ENCODE measurements at places on chromosomes 7 and 10. TPM values are rescaled to one million over a fixed set of nuclear protein-coding genes. Genes with fewer than 3 reads are reported as not detected.

DNA sequence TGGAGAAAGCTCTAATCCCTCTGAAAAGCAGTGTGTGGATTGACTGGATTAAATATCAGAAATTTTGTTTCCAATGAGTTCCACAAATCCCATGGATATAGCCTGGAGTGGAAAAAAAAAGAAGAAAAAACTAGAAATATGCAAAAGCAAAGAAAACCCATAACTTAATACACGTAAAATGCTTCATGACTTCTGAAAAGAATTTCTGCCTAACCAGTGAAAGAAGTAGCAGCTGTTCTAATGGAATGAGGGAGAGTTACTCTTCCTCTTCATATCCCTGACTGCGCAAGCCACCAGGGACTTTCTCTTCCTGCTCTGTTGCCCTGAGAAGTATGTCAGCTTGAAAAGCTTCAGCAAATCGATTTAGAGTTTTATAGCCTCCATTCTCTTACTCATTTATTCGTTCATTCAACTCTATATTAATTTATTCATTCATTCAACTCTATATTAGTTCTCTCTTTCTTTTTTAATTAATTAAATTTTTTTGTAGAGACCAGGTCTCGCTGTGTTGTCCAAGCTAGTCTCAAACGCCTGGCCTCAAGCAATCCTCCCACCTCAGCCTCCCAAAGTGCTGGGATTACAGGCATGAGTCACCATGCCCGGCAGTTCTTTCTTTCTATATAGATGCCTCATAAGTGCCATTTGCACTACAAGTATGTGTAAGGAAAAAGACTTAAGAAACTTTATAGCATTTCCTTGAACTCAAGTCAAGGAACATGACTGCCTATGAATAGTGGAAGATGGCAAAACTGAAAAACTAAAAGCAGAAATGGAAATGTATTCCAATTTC lies 447.3 kb upstream of the NRP1 start:
- DNase-seq = no peak

GRCh38 chr7:144006692-144007042 lies 6.5 kb downstream of the OR6B1 start:
- no peak for DNase-seq

DNA sequence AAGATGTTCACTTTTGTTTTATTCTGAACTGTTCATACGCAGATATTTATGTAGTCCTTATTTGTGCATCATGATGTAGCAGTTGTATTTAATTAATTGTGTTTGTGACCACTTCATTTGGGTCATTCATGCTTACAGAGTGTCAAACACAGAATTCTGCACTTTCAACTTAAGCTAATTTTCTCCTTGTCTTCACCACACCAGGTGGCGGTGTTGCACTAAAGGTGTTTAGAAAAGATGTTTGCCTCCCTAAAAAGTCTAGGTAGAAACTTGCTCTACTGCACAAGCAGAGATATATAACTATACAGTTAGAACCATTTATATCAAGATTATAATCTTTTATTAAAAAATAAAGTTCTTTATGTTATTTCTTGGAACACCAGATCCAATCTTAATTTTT lies 1.3 kb upstream of the TAS2R38 start:
- DNase-seq = no peak

- no peak for DNase-seq
Measured at GRCh38 chr7:93920496-93921182, 896 bp upstream of the GNG11 start.

GRCh38 chr10:100693821-100694220 lies 51.6 kb upstream of the PAX2 start:
- no peak for DNase-seq

DNA sequence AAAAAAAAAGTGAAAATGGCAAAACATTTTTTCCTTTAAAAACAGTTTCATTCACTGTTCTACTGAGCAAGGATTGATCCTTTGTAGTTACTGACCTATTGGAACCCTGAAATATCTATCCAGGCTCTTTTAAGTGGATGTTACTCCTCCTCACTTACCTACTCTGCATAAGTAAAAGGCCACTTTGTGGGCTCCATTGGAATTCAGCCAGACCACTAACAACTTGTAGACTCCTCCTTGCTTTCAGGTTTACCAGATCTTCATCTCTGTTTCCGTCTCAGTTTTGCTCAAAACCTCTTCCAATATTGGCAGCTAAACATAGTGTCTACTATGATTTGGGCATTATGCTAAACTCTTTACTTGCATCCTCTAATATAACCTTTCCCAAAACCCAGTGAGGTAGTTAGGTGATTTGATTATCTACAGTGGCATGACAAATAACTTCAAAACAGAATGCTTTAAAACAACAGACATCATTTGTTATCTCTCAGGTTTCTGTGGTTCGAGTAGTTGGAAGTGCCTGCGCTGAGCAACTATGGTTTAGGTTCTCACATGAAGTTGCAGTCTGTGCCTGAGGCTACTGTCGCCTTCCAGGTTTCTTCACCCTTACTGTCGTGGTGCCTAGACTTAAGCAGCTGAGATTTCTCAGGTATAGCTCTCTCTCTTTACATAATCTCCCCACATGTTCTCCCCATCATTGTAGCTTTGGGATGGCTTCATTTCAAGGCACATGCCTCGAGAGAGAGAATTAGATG lies 698.2 kb downstream of the REEP3 start:
- DNase-seq = no peak

DNA sequence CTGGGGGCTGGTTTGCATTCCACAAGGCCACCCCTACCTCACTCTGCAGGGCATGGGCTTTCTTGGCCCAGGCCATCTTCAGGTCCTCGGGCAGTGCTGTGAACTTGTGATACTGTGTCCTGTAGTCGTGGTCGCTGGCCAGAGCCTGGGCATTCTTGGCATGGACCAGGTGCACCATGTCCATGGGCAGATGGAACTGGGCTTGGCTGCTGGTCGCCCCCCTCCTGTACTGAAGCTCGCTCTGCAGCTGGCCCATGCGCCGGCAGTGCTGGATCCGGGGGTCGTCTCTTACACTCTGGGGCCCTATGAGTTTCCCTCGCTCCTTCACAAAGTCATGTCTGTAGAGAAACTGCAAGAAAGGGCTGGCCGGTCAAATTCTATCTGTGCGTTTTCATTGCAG lies 51.7 kb downstream of the HABP2 start:
- no peak for DNase-seq

DNA sequence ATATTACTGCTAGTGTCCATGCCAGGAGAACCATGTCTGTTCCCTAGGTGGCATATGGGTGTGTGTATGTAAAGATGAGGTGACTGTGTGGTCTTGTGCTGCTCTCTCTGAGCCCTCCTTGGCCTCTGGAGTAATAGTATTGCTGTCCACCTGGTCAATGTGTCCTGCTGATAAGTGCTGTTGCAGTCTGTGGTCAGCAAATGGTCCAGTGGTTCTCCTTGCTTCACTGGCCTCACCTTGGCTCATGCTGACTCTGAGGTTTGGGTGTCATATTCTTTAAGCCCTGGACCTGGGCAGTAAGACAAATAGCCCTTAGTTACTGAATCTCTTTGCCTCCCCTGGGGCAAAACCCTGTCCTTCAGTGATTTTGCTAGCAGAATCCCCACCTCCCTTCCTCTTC lies 56.8 kb downstream of the TPST1 start:
- no peak for DNase-seq

- DNase-seq = no peak
Measured at GRCh38 chr7:17769918-17770317, 170.4 kb downstream of the SNX13 start.

GRCh38 chr7:94530109-94530508 lies 20.5 kb downstream of the CASD1 start:
- no peak for DNase-seq

- no peak for DNase-seq
Measured at GRCh38 chr10:11823989-11824346, 812 bp downstream of the PROSER2 start.

- DNase-seq = no peak
Measured at GRCh38 chr7:37516664-37517063, 68.0 kb upstream of the ELMO1 start.

- DNase-seq = no peak
Measured at GRCh38 chr10:2641028-2641427, 426.3 kb upstream of the PFKP start.

DNA sequence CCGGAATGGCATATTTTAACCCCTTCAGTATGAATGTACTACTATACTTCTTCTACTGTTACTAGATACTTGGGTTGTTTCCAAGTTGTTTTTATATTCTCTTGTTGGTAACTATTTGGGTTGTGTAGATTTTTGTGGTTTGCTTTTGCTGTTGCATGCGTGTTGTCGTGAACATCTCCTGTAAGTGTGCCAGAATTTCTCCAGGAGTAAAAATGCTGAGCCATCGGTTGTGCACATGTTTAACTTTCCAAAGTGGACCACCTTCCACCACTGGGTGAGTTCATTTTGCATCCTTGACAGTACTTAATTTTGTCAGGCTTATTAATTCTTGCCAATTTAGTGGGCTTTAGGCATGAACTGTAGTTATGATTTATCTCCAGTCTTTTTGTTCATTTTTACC lies 47.9 kb downstream of the CSGALNACT2 start:
- DNase-seq = no peak

- no peak for DNase-seq
Measured at GRCh38 chr10:15419279-15419874, 48.3 kb upstream of the FAM171A1 start.

- no peak for DNase-seq
Measured at GRCh38 chr10:97851341-97852001, 1.8 kb downstream of the GOLGA7B start.

GRCh38 chr10:110413903-110414547 lies 83.7 kb upstream of the DUSP5 start:
- no peak for DNase-seq

GRCh38 chr10:10797513-10797912 lies 220.2 kb upstream of the CELF2 start:
- no peak for DNase-seq

GRCh38 chr10:129307141-129307540 lies 159.9 kb upstream of the MGMT start:
- DNase-seq = no peak

DNA sequence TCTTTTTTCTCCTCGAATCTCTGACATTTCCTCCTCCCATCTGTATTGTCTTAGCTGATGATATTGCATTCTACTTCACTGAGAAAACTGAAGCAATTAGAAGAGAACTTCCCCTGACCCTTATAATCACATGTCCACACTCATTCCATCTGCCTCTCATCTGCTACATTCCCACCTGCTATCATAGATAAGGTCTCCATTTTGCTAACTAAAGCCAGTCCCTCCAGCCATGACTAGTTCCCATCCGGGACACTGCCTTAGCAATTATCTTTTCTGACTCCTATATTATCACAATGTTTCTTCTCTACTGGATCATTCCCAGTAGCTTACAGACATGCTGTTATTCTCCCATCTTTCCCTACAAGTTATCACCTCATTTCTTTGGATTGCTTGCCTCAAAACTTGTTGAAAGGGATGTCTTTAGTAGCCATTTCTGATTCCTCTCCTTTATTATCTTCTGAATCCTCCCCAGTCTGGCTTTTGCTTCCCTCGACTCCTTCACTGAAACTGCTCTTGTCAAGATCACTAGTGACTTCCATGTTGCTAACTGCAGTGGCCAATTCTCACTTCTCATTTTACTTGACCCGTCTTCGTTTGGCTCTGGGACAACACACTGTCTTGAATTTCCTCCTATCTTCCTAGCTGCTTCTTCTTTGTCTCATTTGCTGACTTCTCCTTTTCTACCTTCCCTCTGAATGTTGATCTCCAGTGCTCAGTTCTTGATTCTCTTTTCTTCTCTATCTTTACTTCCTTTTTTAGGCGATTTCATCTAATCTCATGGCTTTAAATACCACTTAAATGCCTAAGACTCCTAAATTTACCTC lies 35.9 kb downstream of the FZD1 start:
- DNase-seq = no peak

DNA sequence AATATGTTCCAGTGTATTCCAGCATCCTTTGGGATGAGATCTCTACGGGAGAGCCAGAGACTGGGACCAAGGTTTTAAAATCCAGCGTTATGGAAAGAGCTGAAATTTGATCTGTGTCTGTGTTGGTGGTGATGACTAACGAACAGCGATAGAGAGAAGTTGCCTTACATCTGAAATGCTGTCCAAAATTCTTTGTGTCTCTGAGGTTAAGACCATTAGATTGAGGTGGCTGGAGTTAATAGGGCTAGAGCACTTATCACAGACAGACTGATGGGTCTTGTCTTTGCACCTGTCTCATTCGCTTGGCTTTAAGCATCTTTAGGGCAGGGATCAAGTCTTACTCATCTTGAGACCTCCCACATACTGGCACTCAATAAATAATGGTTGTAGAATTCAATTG lies 41.0 kb upstream of the RAPGEF5 start:
- no peak for DNase-seq

GRCh38 chr10:97168645-97169044 lies 17.1 kb downstream of the SLIT1 start:
- no peak for DNase-seq

DNA sequence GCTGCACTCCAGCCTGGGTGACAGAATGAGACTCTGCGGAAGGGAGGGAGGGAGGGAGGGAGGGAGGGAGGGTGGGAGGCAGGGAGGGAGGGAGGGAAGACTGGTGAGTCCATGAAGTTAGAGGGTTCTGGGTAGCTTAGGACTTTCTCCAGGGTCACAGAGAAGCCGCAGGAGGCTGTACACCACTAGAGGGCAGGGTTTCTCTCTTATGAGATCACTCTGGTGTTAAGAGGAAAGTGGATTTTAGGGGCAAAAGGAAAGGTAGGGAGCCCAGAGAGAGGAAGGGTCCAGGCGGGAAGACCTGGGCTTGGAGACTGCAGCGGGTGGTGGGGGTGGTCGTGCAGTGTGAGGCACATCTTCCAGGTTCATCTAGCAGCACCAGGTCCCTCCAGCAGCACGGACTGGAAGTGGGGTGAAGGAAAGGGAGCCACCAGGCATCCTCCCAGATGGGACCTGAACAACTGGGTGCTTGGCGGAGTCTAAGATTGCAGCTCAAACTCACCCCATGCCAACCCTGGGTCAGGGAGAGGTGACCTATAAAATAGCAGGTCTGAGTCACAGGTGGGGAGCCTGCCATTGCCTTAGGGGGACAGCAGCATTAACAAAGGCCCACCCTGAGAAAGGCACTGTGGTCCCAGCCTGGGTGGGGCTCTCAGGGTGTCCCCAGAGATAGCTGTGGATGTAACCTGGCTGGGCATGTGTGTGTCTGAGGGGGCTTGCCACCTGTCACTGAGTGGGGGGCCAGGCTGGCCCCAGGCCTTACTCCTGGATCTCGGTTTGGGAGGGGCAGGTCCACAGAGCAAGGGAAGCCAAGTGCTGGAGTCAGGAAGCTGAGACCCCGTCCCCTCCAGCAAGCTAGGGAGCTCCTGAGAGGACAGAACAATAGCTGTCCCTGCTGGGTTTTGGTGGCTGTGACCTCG lies 48.5 kb upstream of the SLC29A3 start:
- DNase-seq = no peak

- no peak for DNase-seq
Measured at GRCh38 chr10:74314166-74314565, 163.1 kb downstream of the ADK start.

- DNase-seq = no peak
Measured at GRCh38 chr7:32177232-32177631, 107.0 kb upstream of the PDE1C start.

The HYAL4 gene
- 0.32 TPM for total RNA-seq

The BICC1 gene
- 6.4 TPM for total RNA-seq

The CYP3A5 gene
- 0.13 TPM for total RNA-seq

The HECW1 gene
- not detected for total RNA-seq

The CARD11 gene
- total RNA-seq = 0.32 TPM

The HACD1 gene
- total RNA-seq = 213 TPM

The HMX2 gene
- not detected for total RNA-seq

The TEX47 gene
- total RNA-seq = 0.24 TPM

The SPDYE16 gene
- total RNA-seq = not detected

The CPN1 gene
- not detected for total RNA-seq

The SORBS1 gene
- total RNA-seq = 1,045 TPM
